ENCODE measurements at places on chromosomes 2 and 18. TPM values are rescaled to one million over a fixed set of nuclear protein-coding genes. Genes with fewer than 3 reads are reported as not detected.
A peak's percentile ranks its signal among the peaks of the same experiment; 100 is the strongest.

The LMAN2L gene
- total RNA-seq = 15.7 TPM

The CHST9 gene
- total RNA-seq = 0.06 TPM

The RTKN gene
- total RNA-seq = 11.7 TPM

The TANC1 gene
- total RNA-seq = 56.9 TPM

The GKN2 gene
- not detected for total RNA-seq

The ZNF892 gene
- total RNA-seq = 8.3 TPM

The FOXI3 gene
- not detected for total RNA-seq

- no peak for DNase-seq
Measured at GRCh38 chr2:126482582-126483464, 173.1 kb upstream of the GYPC start.

DNA sequence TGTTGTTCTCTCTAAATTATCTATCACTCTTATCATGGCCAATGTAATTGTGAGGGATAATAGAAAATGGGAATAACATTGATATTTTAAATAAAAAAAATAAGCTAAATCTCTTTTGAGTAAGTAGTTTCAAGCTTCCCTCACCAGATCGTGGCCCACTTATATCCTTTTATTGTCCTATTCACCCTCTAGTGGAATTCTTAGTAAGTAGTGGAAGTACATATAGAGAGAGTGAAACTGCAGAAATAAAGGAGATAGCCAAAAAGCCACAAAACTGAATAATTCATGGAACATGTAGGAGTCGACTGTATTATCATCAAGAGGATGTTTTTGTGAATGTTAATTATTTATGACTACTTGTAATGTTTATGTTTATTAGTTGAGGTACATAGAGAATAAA, 66.1 kb upstream of the DTNA start:
- DNase-seq = no peak

- no peak for DNase-seq
Measured at GRCh38 chr2:45554742-45555140, 56.3 kb downstream of the SRBD1 start.

- peak; percentile 70 for DNase-seq
Measured at GRCh38 chr2:29011418-29012060, 30.4 kb downstream of the TOGARAM2 start.

DNA sequence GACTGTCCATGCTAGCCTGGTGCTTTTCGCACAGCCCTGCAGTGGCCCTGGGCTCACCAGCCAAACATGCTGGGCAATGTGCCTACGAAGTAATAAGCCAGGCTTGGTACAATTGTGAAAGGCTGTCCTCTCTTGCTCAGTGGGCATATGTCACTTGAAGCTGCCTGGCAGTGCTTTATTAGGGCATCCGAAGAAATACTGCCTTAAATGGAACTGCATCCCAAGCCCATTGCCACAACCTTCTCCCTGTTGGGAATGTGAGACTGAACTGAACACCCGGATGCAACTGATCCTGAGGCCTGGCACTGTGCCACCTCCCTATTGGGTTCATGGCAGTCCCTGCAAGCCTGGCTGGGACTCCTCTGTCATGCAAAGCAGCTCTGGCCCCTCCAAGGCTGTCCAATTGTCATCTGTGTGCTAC, 15.9 kb downstream of the CAPG start:
- DNase-seq = peak; percentile 81

- no peak for DNase-seq
Measured at GRCh38 chr2:23235736-23236135, 149.2 kb upstream of the KLHL29 start.

DNA sequence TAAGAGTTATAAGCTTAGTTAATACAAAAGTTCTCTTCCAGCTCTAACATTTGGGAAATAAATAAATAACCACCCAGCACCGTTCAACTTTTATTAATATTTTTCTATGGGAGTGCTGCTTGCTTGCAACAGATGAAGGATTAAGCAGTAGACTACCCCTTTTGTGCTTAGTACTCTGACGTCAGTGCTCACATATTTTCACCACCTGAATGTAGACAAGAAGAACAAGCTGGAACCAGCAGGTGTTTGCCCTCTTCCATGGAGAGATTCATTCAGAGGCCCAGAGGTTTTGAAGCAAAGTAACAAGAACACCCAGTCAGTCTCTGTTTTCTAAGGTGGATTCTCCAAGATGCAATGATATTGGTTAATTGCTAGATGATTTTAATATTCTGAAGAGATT, 307.1 kb upstream of the PIK3C3 start:
- no peak for DNase-seq

GRCh38 chr2:159856760-159857159, 58.8 kb upstream of the CD302 start:
- DNase-seq = no peak
